ENCODE measurements at places on chromosomes 11 and 22.

- DNase-seq, result no peak
Observed at GRCh38 chr11:23540101-23540561, 679.9 kb upstream of the CCDC179 start.

GRCh38 chr11:119157063-119157462 is 8.2 kb downstream of the ABCG4 start:
- no peak for DNase-seq

GRCh38 chr11:3370311-3370870 is 8.6 kb downstream of the ZNF195 start:
- no peak for DNase-seq

DNA sequence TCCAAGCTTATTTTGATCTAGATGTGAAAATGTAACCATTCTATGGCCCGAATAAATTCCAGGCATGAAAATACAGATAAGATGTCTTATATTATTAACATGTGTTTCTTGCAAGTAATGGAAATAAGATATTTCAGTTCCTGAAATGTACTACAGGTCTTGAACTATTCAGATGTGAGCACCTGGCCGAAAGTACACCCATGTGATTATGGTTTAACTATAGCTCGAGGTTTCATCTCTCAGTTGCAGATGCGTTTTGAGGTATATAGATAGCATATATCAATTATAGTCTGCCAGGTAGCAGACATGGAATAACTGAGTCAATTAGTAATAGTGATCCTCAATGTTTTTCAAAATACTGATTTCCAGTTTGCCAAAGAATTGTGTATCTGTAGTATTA is 68.3 kb downstream of the DDIAS start:
- DNase-seq, result no peak

GRCh38 chr22:48264586-48264985 is 1502.1 kb downstream of the TBC1D22A start:
- no peak for DNase-seq

DNA sequence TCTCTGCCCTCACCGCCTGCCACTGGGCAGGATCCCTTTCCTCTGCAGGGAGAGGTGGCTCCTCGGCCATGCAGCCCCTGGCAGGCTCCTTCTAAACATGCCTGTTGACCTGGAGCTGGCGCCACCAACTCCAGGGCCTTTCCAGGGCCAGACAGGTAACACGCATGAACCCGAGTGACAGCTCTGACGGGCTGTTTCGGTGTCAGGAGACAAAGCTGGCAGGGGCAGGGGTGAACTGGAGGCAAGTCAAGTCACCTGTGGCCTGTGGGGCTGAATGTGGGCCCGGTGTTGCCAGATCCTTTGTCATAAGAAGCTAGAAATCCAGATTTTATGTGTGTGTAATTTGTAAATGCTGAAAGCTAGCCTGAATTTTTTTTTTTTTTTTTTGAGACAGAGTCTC is 11.3 kb downstream of the C22orf23 start:
- no peak for DNase-seq

DNA sequence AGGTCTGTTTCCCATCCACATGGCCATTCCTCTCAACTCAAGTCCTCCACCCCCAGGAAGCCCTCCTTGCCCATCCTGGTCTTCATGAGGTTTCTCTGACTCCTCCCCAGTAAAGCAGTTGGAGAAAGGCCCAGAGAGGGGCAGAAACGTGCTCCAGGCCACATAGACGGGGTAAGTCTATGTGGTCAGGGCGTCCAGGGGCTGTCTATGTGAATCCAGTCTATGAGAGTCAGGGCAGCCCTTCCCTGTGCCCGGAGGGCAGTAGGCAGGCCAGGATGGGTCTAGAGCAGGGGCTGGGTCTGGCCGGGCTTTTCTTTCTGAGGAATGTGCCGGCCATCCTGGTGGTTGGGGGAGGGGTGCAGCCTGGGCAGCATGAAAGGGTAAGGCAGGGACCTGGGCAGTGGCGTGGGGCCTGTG is 11.7 kb downstream of the GUCD1 start:
- no peak for DNase-seq

DNA sequence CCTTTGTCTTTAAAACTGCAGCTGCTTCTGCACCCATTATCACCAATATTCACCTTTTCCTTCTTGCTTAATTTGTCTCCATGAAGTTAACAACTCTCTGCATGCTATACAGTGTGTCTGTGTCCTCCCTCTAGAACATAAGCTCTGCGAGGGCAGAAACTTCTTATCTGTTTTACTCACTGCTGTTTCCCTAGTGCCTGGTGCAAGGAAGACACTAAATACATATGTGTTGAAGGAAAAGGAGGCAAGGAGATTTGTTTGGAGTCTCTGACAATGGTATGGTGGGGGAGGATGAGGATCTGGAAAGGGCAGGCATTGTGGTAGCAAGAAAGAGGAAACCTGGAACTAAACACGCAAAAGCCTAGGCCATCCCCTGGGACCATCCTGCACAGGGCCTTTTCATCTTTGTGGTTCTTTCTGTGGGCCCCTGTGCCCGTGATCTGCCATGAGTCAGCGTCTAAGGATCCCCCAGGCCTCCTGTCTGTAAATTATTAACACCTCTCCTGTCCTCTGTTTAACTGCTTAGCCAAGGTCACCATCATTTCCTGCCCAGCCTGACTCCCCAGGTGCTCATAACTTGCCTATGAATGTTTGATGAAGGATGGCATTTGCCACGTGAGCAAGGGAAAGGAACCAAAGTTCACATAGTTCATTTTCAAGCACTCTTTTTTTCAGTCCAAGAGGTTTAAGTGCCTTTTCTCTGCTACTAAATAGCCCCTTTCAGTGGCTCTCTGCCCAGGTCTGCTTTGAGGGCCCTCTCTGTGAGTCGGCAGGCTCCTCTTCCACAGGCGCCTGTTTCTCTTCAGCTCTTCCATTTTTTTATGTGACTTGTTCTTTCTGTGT is 131.1 kb downstream of the RASSF10 start:
- DNase-seq, result no peak

- no peak for DNase-seq
Observed at GRCh38 chr11:46210133-46210636, 67.3 kb upstream of the CREB3L1 start.

- DNase-seq, result no peak
Observed at GRCh38 chr22:35541254-35541748, 670 bp downstream of the RASD2 start.

GRCh38 chr11:66614073-66614472 is 2.4 kb upstream of the RBM14 start:
- no peak for DNase-seq

DNA sequence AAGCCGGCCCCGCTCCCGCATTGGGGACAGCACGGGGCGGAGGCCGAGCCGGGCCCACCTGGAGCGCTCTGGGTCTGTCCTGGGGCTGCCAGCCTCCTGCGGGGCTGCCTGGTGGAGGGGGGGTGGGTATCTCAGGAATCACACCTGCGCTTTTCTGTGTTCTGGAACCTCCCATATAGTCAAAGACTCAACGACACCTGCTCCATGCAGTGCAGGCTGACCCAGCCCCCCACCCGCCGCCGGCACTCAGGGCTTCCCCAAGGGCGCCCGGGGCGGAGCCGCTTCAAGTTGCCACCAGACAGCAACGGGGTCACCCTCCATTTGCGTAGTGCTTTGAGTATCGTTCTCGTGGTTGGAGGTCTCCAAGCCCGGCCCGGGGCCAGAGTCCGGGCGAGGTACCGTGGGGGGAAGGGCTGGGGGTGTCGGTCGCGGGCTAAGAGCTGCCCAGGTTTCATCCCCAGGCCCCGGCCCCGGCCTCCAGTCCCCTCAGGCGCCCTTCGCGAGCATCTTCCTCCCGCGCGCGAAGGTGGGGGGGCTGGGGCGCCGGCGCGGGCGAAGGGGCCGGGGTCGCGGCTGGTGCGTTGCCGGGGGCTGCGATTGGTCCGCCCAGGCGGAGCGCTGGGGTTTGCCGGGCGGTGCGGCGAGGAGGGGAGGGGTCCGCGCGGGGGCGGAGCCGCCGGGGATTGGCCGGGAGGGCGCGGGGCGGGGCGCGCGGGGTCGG is 6.6 kb downstream of the TSPAN4 start:
- DNase-seq, result no peak

DNA sequence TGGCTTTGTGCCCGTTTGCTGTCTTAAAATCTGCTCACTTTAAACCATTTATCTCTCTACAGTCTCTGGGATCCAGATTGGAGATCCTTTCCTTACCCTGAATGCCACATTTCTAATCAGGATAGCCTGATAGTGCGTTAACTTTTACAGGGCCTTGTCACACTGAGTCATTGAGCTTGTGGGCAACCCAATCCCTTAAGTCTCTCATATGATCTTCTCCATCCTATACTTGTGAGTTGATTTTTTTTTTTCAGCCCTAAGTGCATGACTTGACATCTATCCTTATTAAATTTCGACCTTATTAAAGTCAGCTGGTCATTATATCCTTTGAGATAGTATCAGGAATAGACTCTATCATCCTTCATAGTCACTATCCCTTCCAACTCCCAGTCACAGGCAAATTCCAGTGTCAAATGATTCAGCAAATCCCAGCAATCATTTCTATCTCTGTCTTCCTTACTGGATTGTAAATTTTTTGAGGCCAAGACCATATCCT is 57.7 kb downstream of the TEAD1 start:
- no peak for DNase-seq

DNA sequence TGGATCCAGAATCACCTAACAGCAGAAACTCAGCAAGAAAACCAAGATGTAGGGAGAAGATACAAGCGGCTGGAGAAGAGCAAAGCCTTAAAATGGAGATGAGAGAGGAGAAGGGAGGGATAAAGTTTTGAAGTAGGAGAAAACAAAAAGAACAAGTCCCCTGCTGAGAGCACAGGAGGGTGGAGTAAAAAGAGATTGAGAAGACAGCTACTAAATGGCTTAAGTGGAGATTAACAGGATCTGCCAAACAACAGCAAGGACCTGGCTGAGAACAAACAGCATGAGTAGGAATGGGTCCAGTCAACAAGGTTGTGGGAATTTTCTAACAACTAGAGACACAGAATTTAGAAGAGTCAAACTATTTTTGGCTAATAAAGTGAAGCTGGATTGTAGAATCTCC is 18.1 kb downstream of the BTG4 start:
- no peak for DNase-seq

GRCh38 chr11:59267736-59268475 is 55.2 kb upstream of the MPEG1 start:
- no peak for DNase-seq

- no peak for DNase-seq
Observed at GRCh38 chr11:132862137-132862536, 670.2 kb downstream of the OPCML start.

DNA sequence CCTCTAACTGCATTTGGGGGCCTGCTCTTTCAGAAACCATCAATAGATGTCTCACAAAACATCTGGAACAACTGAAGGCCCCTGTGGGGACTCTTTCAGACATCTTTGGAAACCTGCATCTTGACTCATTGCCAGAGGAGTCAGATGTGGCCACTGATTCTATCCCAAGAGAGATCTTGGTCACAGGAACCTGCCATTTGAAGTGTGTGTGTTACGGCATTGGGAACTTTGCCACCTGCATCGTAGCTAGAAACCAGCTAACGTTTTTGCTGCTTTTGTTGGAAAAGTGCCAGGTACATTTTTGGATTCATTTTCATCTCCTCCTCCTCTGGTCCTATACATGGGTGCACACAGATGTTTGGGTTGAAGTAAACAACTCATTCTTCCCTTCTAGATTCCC is 4.3 kb downstream of the SRRD start:
- DNase-seq, result no peak

DNA sequence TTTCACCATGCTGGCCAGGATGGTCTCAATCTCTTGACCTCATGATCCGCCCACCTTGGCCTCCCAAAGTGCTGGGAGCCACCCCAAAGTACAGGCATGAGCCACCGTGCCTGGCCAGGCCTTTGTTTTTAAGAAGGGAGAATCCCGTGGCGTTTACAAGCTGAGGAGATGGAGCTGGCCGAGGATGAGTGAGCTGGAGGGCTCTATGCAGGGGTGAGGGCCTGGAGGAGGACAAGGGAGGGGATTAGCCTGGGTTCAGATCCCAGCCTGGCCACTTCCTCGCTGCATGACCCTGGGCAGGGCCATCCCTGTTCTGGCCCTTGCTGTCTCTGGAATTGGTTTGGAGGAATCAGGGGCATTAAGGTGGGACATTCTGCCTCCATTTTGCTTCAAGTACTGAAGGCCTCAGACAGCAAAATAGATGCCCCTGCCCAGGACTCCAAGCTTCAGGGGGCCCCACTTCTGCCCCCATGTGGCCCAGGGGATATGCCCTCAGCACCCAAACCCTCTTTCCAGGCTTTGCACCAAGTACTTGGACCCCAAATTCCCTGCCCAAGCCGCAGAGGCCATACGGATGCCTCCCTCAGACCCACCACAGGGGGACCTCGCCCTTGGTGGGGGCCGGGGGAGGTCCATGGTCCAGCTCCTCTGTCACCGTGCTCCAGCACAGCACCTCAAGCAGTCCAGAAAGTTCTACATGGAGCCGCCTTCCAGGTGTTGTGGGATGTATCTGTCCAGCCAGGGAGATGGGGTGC is 12.1 kb upstream of the LRP5 start:
- DNase-seq, result no peak

- no peak for DNase-seq
Observed at GRCh38 chr11:101327908-101328307, 198.3 kb upstream of the PGR start.

- no peak for DNase-seq
Observed at GRCh38 chr11:87097582-87097981, 59.8 kb downstream of the TMEM135 start.

DNA sequence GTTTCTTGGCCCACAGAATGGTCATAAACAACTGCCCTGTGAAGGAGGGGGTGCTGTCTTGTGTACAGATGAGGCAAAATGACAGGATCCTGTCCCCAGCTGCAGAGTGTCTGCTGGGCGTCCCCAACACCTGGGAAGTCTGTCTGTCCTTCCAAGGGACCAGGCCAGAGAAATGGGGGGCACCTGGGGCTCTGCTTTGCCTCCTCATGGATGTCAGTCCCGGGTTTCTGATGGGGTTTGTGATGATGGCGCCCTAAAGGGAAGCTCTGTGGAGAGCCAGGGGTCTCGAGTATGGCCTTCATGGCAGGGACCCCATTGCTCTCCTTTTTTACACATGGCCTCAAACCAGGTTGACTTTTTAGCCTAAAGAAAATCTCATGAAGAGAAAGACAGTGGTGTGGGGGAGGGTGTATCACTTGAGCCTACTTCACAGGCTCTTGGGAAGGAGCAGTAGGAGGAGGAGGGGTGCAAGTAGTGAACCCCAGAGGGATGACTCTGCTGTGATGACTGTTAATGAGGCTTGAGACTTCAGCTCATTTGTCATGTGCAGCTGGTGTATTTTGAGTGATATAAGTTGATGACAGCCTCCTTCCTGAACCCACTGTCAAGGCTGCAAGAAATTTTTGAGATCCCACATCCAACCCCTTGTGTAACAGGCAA is 40.6 kb upstream of the TUB start:
- DNase-seq, result no peak

DNA sequence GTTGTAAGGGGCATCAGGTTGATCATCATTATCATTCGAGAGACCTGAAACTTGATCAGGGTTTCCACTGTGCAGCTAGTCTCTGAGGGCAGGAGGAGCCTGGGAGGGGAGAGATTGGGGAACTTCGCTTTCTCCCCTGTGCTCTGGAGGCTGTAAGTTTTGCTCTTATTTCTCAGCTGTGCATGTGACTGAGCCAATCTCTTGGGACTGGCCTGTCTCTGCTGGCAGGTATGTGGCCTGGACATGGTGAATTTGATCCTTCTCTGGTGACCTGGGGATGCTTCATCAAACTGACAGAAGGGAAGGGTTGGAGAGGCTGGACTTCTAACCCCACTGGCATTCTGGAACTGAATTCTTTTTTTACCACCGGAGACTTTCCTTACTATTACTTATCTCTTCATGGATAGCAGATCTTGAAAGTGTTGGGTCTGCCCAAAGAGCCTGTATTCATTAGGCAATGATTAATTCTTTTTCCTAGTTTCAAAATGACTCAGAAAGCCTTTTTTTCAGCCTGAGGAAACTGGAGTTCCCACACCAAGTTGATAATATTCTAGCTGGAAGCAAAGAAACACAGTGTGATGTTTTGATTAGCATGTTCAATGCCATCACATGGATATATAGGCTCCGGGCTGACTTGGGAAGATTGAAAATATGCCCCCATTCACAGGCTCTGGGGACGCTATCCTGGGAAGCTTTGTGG is 36.5 kb downstream of the TSPAN18 start:
- DNase-seq, result no peak

All from stimulated activated CD4-positive, alpha-beta T cell treated with anti-CD3 and anti-CD28 coated beads, Interleukin-15, amount 100 ng/mL, for 1 hour (primary cell).